GM03348 (cell line): ENCODE measurements at places on chromosomes 6 and 20.

GRCh38 chr6:156316583-156317125, 460.5 kb upstream of the ARID1B start:
- DNase-seq: no peak

DNA sequence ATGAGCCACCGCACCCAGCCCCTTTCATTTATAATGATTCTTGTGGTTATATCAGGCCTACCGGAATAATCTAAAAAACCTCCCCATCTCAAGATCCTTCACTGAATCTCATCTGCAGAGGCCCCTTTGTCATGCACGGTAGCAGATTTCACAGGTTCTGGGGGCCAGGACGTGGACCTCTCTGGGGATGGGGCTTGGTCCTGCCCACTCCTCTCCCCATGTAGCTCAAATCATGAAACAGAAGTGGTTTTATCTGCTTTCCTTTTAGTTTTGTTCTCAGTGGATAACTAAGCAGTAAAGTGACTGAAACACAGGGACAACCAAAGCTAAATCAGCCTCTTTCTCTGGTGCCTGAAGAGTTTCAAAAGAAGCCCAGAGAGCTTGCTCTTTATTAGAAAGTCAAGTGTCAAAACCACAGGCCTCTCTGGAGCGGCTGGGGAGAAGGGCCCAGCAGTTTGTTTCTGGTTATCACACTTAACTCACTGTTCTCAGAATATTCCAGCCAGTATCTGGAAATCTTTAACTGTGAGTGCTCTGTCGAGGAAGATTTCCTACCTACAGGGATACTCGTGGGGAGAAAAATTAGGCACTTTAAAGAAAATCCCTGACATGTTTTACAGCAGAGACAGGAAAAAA, 60.6 kb upstream of the FAM184A start:
- DNase-seq: no peak

- no peak for DNase-seq
Observed at GRCh38 chr6:96150431-96150830, 134.7 kb downstream of the FUT9 start.

DNA sequence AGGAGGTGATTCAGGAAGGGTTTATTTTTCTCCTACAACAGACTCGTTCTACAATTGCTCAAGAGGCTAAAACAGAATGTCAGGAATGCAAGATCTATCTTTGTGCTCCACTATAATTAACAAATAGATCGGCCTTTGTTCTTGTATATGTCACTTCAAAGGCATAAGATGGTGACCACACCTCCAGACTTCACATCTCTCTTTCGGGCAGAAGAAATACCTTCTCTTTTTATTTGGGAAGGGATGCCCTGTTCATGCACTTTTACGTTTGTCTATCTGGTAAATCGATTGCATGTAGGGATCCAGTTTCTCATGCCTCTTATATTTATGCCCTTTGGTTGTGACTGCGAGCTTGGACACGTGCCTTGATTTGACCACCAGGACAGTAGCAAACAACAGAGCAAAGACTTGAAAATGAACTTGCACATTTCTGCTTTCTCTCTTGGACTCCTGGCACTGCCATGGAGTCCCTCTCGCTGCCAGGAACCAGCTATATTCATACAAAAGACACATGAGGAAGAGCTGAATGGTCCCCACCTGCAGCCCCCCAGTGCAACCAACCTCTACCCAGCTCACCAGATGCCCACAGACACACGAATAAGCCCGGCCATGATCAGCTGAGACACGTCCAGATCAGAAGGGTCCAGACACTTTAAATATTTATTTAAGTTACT, 219.8 kb upstream of the STXBP5 start:
- peak; percentile 39 for DNase-seq

DNA sequence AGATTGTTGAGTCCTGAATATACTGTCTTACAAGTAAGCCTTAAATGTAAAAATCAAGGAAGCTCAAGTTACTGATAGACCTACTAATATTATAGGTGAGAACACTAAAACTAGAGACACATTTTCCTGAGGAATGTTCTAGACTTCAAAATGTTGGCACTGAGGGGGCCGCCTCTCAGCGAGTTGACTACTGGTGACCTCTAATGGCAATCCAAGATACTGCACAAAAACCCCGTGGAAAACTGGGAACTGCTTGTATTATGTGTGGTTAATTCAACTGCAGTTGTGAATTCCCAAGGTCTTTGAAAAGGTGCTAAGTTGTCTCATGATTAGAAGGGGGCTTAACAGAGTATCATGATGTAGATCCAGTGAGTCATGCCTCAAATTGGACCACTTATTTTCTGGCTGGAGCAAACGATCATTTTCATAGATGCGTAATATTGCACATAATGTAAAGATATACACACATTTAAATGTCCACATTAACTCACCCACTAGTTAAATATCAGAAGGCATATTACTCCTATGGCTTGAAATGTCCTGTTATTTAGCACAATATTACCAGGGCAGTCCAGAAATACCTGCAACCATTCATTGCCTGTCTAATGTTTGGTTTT, 336.2 kb downstream of the FOXA2 start:
- peak; percentile 57 for DNase-seq
